ENCODE measurements at places on chromosomes 6 and 20.

- no peak for DNase-seq
These were observed 18.1 kb upstream of the SIRPA start for GRCh38 chr20:1876975-1877608.

GRCh38 chr6:15386110-15386755 lies 140.4 kb downstream of the JARID2 start:
- no peak for DNase-seq

- DNase-seq: no peak
These were observed 57.5 kb downstream of the FOXC1 start for GRCh38 chr6:1667012-1667804.

DNA sequence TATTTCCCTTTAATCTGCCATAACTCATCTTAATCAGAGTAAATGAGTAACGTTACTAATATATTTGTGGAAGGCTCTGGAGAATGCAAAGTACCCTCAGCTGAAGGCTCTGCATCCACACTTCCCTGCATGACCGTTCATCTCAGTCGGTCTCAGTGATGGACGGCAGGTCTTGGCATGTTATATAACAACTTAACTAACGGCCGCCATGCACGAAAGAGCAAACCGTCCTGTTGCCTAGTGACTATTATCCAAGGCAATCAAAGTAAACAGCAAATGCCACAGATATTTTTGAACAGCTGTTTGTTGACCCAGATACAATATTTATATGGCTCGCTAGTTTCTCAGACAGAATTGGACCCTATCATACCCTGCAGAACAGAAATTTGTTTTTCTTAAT lies 194.9 kb upstream of the SMLR1 start:
- no peak for DNase-seq

DNA sequence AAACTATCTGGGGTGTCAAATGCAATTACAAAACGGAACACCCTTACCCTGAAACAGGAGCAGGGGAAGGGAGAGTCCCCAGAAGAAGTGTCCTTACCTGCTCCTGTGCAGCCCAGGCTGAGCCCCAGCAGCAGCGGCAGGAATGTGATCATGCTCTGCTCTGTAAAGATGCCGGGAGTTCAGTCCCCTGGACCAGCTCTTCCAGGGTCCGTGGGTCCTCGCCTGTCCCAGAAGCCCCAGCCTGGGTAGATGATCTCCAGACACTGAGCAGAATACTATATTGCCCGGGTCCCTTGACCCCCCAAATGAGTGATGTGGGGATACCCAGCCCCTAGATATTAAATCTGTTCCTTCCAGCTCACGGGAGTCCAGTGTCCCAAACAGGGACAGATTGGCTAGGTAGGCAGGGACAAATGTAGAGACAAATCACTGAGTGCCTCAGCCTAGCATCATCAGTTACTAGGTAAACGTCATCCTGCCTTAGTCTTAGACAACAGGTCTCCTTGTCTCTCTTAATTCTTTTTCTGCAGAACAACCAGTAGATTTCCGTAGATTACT lies at the start of gene HLA-DMB:
Gene HLA-DMB (minus strand): TSS at position 373 of the 558 bp plus-strand sequence. CDS start 221 bp downstream, at position 152.
- DNase-seq: peak; percentile 88

- DNase-seq: no peak
These were observed 9.5 kb downstream of the DAAM2 start for GRCh38 chr6:39801456-39802251.

DNA sequence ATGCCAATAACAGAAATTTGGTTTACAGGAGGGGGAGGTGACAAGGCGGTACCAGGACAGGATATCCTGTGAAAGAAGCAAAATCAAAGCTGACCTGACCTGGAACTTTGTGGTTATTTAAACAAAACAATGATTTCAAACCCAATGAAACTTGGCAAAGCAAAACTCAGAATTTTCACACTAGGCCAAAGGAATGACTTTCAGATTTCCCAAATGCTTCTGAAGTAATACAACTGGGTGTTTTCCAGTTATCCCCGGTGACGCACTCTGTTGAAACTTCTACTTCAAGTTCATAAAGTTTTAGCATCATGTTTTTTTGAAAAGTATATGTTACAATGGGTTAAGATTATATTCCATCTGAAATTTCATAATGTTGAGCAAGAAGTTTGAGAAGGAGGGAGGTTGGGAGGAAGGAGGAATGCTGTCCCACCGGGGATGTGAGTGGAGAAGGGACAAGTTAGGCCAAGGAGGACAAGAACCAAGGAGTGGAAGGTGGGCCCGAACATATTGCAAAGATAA lies 78.1 kb upstream of the TRAF3IP2 start:
- no peak for DNase-seq

GRCh38 chr6:75526502-75527127 lies 33.0 kb upstream of the FILIP1 start:
- DNase-seq: peak; percentile 87

DNA sequence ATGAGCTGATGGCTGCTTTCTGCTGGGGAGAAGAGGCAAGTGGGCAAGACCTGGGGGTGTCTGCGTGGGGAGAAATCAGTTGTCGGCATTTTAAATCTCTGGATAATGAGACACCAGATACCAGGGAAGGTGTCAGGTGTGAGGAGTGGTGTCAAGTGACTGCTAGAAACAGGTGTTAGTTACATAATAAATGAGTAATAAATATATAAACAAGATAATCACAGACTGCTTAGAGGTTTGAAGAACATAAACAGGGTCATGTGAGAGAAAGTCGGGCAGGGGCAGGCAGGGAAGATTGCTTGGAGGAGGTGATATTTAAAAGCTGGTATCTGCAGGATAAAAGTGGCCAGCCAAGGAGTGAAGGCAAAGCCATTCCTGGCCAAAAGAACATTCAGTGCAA lies 87.2 kb upstream of the RIN2 start:
- no peak for DNase-seq

DNA sequence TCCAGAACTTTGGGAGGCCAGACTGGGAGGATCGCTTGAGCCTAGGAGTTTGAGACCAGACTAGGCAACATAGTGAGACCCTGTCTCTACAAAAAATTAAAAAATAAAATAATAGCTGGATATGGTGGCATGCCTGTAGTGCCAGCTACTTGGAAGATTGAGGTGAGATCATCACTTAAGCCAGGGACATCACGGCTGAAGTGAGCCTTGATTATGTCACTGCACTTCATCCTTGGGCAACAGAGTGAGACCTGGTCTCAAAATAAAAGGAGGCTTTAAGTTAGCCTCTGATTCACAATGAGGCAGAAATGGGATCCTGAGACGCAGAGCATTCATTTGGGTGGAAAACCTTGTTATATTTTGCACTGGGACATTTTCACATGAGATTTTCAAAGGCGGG lies 57.0 kb downstream of the TULP4 start:
- no peak for DNase-seq

GRCh38 chr20:48603819-48604405 lies 223.9 kb downstream of the PREX1 start:
- no peak for DNase-seq

GRCh38 chr6:43608807-43609206 lies 20.3 kb downstream of the GTPBP2 start:
- DNase-seq: no peak

- no peak for DNase-seq
These were observed 144.5 kb downstream of the MAP3K7 start for GRCh38 chr6:90442366-90442765.

- DNase-seq: no peak
These were observed 699.0 kb downstream of the KHDRBS2 start for GRCh38 chr6:61586934-61587537.

- no peak for DNase-seq
These were observed 26.1 kb upstream of the FOXF2 start for GRCh38 chr6:1363298-1363697.

DNA sequence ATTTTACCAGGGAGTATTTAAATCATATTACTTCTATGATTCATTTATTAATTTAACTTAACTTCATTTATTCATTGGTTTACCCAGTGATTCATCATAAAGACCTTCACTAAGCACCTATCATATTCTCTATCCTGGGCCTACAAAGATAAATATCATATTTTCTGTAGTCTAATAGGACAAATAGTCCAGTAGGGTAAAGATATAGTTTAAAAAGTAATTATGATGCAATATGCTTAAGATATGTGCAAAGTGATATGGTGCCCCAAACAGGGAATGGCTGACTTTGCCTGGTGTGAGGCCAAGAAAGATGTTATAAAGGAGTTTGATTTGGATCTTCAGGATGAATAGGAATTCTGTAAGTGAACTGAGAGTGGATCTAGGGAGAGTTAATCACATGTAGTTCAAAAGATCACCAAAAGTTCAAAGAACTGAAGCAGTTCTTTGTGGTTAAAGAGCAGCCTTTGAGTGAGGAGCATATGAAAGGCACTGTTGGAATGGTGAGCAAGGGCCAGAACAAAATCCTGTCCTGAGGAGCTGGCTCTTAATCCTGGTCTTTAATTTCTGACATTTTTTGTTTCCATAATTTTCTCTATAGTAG lies 45.5 kb downstream of the MLIP start:
- no peak for DNase-seq

- peak; percentile 66 for DNase-seq
These were observed 48.0 kb downstream of the TMEM170B start for GRCh38 chr6:11585426-11586016.

DNA sequence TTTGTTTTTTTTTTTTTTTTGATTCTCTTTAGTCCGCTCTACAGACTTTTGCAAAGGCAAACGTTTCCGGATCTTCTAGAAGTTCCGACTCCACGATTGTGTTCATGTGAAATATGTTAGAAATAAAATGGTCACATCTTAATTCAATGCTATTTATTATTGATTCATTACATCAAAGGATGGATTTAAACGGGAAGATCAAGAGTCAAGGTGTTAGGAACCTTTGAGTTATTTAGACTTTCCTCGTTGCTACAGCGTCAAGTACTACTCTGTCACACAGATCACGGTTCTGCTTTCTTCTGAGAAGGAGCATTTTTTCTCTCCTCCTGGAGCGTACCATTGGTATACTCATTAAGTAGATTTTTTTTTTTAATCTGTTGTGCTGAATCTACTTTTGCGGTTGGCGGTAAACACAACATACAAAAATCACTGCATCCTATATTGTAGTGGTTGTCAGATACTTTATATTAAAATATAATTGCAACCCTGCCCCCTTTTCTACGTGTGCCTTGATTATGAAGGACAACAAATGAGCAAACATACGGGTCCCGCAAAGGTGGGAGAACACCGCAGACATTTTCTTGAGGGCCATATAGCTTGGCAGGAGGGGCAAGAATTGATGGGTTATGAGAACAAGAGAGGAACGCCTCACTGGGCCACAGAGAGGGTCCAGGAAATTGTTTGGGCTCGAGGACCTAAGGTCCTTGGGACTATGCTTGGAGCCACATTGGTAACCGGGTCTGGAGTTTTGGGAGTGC lies 17.5 kb downstream of the HMGN4 start:
- DNase-seq: no peak

DNA sequence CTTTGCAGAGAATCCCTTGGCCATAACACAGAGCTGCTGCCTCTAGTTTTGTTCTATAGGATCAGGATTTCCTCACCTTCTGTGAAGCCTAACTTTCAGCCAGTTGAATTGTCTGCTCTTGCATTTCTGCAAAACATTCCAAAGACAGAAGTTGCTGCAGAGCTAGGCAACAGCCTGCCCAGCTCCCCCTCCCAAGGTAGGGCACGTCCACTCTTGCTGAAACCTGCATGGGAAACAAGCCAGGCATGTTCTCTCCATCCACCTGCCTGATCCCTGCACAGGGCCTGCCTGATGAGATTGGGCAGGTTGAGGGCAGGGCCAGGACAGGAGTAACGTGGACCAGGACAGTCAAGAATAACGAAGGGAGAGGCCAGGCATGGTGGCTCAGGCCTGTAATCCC lies 58.9 kb upstream of the NAA20 start:
- no peak for DNase-seq

DNA sequence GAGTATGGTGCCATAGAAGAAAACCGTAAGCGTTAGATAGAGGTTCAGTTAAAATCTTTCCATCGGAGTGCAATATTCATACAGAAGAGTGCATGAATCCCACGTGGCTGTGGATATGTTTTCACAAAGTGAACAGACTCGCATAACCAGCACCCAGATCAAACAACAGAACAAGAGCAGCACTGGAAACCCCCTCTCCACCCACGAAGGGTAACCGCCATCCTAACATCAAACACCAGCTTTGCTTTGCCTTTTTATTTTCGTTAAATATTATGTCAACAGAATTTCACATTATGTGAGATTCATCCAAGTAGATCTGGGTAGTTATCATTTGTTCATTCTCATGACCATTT lies 4.7 kb downstream of the GTSF1L start:
- DNase-seq: peak; percentile 87

- DNase-seq: no peak
These were observed 3.1 kb upstream of the LAMA5 start for GRCh38 chr20:62370115-62370806.

- no peak for DNase-seq
These were observed 277.9 kb upstream of the BMP2 start for GRCh38 chr20:6489361-6490171.

DNA sequence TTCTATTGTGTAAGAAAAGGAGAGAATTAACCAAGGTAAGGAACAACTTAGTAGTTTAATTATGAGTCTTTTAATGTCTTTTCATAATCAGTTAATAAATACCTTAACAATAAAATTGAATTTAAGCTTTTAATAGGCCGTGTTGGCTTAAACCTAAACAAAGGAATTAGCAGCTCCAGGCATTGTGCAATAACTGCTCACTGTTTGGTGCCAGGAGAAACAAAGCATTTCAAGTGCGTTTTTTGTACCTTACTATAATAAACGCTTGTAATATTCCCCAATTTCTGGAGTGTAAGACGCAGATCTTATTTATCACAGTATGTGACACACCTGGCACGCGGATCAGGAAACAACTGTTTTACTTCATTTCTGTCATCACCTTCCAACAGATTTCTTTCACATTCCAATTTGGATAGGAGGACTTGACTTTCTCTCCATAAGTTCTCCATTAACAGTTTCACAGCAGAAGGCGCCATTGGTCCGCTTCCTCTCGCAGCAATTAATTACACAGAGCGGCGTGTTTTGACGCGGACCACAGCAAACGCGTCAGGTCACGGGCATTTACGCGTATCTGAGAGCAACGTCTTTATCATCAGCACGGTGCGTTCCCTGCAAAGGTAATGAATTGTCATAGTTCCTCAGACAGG lies 335.8 kb upstream of the NT5E start:
- no peak for DNase-seq

DNA sequence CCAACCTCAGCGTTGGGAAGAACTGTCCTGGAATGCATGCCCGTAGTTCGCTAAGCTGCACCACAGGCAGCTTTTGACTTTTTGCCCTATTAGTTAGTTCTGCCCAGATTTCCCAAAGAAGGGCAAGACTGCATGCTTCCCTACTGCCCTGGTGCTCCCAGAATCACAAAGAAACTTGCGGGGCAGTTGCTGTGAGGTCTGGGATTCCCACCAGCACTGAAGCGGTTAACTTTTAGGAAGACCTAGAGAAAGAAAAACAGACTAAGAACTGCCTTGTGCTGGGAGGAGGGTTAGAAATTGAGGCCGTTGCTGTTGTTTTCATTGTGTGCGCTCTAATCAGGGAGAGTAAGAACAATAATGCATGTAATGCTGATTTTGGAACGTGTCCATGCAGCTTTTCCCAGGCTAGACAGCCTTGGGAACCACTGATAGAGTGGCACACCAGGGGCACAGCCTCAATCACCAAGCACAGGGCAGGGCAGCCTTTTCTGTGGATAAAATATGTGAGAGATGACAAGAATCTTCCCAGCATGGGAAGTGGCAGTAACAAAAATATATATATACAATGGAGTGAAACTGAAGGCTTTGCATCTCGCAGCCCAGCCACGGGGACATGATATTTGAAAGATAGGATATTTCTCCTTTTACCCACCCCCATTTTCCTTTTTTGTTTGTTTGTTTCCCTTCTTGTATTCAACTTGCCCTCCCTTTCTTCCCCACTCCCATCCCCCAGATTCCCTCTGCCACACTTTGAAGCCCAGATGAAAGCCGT lies 137.7 kb upstream of the HEY2 start:
- no peak for DNase-seq
